Muscle of back (tissue), 13 donors: ENCODE measurements at places on chromosomes 3 and 15. TPM values are rescaled to one million over a fixed set of nuclear protein-coding genes. Genes with fewer than 3 reads are reported as not detected.

DNA sequence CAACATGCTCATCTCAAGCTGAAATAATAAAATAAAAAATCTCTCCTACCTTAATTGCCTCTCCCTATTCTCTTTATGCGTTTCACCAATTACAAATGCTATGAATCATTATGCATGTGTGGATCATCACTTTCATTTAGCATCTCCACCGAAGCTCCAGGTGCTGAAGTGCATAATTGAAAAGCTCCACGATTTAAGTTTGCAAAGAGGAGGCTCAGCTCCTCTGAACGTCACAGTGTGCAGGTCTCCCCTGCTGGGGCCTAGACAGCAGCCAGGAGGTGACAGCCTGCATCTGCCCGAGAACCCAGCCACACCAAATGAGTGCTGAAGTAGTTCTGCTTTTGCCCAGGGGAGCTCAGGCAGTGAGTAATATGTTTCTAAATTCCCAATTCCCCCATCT, 60.5 kb upstream of the GLCE start:
- no peak for DNase-seq

GRCh38 chr3:105853801-105854432, 14.9 kb downstream of the CBLB start:
- DNase-seq: no peak

The AADACL2 gene
- polyA plus RNA-seq: not detected

GRCh38 chr3:123038751-123039150, 11.2 kb upstream of the SEMA5B start:
- no peak for DNase-seq

DNA sequence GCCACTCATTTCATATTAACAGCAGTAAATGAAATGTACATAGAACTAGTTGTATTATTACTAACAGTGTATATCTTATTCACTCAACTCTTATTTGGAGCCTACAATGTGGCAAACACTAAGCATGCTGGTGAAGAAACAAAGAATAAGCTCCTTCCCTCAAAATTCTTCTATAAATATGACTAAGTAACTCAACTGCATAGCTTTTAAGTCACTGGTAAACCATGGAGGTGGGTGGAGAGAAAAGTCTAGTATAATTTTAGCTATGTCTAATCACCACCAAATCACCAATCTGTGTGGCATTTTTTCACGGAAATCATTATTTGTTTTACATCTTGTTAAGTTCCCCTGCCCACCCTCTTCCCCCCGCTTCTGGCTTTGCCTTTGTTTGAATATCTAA, 17.5 kb downstream of the COPS2 start:
- no peak for DNase-seq
